Astrocyte of the spinal cord (primary cell): ENCODE measurements at places on chromosomes 16 and 17.

GRCh38 chr16:89931305-89931896 is 8.3 kb downstream of the TUBB3 start:
- no peak for DNase-seq

- no peak for DNase-seq
These were observed 298.8 kb upstream of the IRX3 start for GRCh38 chr16:54585094-54585997.

GRCh38 chr17:12826431-12826830 is 37.1 kb downstream of the ARHGAP44 start:
- no peak for DNase-seq

- DNase-seq: no peak
These were observed 555 bp downstream of the HDAC5 start for GRCh38 chr17:44122816-44123355.

DNA sequence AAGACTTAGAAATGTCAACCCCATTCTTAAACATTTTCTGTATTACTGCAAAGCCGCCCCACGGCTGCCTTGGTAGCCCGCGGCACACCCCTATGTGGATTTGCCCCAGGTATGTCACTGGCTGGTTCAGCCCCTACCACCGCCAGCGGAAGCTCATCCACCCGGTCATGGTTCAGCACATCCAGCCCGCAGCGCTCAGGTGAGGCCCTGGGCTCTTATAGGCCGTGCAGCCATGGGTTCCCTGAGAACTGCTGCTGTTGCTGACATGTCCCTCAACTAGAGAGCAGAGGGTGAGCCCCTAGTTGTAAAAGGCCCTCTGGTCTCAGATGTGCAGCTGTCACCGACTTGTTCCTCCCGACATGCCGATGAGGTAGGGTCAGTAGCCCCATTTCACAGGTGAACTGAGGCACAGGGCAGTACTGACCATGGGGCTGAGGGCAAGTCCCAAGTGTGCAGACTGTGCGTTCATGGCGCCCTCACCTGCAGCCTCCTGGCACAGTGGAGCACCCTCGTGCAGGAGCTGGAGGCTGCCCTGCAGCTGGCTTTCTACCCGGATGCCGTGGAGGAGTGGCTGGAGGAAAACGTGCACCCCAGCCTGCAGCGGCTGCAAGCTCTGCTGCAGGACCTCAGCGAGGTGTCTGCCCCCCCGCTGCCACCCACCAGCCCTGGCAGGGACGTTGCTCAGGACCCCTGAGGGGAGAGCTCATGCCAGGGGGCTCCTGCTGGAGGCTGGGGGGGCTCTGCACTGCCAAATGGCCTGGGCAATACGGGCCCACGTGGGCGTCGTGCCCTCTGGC is 8.7 kb downstream of the CYBC1 start:
- DNase-seq: no peak

DNA sequence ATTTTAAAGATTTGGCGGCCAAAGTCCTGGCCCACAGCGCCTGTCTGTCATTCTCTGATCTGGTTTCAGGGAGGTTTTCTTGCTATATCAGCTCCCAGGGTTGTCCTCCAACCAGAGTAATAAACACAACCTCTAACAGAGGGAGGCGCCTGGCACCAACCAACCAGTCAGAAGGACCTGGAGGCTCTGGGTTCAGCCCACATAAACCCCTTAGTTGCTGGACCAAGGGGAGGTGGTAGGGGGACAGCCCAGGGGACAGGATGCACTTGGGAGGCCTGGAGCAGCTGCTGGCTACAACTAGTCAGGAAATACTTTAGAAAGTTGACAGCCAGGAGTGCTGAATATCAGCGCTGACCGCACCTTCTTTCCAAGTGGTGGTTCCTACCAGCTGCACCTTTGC is 41.7 kb upstream of the CDRT4 start:
- DNase-seq: no peak

- peak; percentile 92 for DNase-seq
These were observed 14.6 kb downstream of the RSL1D1 start for GRCh38 chr16:11836650-11837244.

DNA sequence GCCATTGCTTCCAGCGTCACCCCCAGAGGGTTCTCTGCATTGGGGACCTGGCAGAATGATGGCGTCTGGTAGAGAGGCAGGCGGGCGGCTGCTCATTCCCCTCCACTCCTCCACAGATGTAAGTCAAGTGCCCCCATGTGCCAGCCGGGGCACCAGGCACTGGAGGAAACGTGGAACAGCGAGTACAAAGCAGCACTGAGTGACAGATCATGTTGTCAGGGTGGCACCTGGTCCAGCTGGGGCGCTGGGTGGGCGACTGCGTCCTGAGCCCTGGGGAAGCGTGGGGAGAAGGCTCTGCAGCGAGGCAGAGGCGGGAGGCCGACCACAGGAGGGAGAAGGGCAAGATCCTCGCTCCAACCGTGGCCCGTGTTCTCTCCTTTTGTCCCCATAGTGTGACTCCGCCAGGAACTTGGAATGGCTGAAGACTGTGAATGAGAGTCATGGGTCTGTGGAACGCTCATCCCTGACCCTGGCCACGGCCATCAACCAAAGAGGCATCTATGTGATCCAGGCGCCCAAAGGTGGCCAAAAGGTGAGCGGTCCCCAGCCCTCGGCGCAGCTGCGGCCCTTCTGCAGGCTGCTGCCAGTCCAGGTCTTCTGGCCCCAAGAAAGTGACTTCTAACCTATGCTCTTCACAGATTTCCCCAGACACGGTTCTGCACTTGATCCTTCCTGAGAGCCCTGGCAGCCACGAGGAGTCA is 76.7 kb downstream of the RNF213 start:
- no peak for DNase-seq

GRCh38 chr16:3744018-3744417 is 26.7 kb upstream of the TRAP1 start:
- no peak for DNase-seq

DNA sequence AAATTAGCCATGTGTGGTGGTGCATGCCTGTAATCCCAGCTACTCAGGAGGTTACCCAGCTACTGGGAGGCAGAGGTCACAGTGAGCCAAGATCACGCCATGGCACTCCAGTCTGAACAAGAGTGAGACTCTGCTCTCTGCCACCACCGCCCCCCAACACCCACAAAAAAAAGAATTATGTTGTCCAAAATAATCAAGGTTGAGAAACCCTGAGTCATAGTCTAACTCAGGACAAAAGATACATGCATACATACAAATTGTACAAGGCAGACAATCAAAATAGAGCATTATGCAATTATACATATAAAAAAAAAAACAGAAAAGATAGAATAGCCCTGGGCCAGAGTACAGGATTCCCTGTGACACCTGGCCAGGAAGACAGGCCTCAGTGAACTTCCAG is 6.6 kb upstream of the KPNB1 start:
- no peak for DNase-seq

DNA sequence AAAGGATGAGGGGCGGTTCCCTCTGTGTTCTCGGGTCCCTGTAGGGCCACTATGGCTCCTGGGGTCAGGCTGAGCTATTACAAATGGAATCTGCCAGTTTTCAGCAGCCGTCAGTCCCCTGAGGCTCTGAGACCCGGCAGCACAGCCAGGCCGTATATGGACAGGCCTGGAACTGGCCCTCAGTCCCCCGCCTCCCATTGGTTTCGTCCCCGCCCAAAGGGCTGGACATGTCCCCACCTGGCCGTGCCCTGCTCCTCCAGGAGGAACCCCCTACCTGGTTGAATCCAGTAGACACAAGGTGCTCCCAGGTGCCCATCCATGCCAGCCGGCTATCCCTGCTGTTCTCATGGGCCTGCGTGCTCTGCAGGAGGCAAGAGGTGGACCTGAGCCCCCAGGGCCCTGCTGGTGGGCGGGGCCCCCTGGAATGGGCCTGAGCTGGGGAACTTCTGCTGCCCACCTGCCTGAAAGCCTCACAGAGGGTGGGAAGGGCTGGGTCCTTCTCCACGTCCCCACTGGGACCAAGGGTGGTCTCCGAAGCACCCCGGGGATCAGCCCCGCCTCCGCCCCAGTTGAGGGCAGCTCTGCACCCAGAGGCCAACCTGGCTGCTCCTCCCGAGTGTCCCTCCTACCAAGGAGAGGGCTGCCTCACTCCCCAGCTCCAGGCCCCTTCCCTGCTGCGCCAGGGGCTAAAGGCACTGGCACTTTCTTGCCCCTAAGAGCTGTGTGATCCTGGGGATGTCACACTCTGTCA is 16.8 kb downstream of the VASN start:
- DNase-seq: no peak

DNA sequence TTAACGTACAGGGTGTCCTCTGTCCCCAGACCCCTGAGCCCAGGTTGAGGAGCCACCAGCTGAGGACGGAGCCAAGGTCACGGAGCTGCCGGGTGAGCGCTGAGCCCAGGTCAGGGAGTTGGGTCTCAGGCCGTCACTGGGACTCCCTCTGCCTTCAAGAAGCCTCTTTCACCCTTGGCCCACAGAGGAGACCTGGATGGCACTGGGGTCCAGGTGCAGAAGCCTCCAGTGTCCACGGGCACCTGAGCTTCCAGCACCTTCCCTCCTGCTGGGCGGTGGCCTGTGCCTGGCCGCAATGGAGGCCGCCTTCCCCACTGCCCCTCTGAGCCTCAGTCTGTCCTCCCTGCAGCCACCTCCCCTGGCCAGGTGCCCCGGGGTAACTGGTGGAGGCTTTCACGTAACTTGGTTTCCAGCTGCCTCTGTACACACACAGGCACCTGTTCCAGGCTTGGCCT is 31.6 kb upstream of the CDH15 start:
- DNase-seq: no peak

DNA sequence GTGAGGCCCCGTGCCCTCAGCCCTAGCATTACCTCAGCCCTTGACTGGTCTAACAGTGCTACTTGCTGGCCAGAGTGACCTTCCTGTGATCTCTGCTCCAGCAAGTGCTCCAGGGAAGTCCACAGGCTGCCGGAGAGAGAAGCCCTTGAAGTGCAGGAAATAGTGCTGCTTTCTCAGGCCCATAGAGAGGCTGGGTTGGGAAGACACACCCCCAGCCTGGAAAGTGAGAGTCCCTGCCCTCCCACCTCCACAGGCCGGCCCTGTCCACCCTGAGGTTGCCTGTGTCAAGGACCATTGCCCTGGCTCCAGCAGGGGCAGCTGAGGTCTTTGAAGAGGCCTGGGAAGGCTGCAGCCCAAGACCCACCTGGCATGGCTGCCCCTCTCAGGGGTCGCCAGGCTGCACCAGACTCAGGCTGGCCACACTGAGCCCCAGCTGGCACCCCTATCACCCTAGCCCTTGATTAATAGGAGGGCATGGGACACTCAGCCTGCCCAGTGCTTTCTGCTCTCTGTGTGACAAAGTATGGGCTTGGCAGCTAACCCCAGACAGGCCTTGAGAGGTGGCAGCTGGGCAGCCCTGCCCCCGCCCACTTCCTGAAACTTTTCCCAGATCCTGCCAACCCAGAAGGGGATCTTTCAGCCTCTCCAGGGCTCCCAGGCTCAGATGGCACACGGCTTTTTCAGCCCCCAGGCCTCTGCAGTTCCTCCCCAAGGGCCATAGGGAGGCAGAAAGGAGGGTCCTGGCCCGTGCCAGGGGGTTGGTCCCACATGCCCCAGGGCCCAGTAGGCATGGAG is 21.7 kb downstream of the ATP6V0D1 start:
- DNase-seq: no peak

DNA sequence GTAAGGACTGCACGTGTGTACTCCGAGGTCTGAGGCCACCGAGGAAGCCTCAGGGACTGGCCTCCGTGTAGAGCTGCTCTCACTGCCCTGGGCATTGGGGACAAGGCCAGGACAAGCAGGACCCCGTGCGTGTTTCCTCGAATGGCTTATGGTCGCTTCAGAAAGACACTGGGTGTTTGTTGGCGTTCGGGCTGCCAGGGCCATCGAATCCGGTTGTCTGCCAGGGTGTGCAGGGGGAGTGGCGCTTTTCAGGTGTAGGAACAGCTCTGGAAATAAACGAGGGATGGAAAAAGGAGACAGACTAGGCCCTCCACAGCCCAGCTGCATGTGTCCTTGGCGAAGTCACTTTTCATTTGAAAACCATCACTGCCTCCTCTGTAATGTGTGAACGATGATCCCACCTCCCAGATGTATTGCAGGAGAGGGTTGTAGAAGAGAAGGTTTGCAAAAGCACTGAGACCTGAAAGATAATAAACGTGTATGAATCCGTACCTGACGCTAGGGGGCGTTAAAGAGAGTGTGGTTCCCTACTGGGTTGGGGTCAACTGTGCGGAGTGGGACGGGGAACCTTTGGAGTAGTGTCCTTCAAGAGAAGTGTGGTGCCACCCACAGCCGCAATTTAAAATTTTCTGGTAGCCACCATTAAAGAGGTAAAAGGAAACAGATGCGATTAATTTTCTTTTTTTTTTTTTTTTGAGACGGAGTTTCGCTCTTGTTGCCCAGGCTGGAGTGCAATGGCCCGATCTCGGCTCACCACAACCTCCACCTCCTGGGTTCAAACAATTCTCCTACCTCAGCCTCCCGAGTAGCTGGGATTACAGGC is 2.1 kb upstream of the ZSCAN10 start:
- no peak for DNase-seq

DNA sequence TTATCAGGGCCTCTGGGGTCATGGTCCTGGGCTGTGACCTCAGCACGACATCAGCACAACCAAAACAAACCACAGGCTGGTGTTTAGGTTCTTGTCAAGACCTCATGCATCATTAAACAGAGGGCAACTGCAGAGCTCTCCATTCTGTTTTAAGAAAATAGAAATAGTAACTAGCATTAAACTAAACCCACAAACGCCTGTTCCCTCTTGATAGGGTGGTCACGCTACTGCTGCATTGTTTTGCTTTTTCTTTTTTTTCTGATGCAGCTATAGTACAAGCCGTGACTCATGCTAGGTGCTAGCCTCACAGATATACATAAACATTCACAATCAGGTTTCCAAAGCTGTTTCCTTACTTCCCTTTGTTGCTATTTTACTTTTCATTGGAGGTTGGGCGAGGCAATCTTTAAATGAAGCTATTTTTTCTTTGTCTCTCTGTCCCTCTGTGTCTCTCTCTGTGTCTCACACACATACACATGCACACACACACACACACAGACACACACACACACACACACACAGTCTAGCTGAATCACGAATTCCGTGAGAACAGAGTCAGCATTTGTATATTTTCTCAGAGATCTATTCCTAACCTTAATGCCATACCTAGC is 310.3 kb downstream of the CDH13 start:
- DNase-seq: peak; percentile 85

- DNase-seq: no peak
These were observed 320.0 kb downstream of the FOXL1 start for GRCh38 chr16:86898386-86898785.

GRCh38 chr16:49108611-49109010 is 173.0 kb downstream of the CBLN1 start:
- DNase-seq: no peak

- DNase-seq: no peak
These were observed 19.5 kb upstream of the USP10 start for GRCh38 chr16:84680165-84680842.

- DNase-seq: peak; percentile 92
These were observed 19.6 kb downstream of the AKAP10 start for GRCh38 chr17:19958023-19958422.

GRCh38 chr17:17757956-17758845 is 76.9 kb downstream of the RAI1 start:
- DNase-seq: no peak

- DNase-seq: no peak
These were observed 399.7 kb downstream of the CPPED1 start for GRCh38 chr16:12403746-12404658.

- no peak for DNase-seq
These were observed 34.4 kb downstream of the CPD start for GRCh38 chr17:30413109-30413508.

- no peak for DNase-seq
These were observed 5.1 kb upstream of the CD300LD start for GRCh38 chr17:74597069-74597790.

- peak; percentile 80 for DNase-seq
These were observed 43.5 kb downstream of the MAP1LC3B start for GRCh38 chr16:87435372-87436224.
